Heart right ventricle (tissue), 16 donors: ENCODE measurements at places on chromosomes 3 and 15. TPM values are rescaled to one million over a fixed set of nuclear protein-coding genes. Genes with fewer than 3 reads are reported as not detected.

GRCh38 chr15:75672646-75673425 is 25.1 kb downstream of the SNX33 start:
- DNase-seq, result no peak
- peak overlapping the region; percentile 80 for H3K27ac ChIP-seq
- peaks cover 27% of the 10 kb centered on the region for H3K4me1 ChIP-seq
- H3K4me3 ChIP-seq, result peak overlapping the region; percentile 18
- H3K27me3 ChIP-seq, result no peaks in the 10 kb centered on the region
- H3K36me3 ChIP-seq, result peaks cover 13% of the 10 kb centered on the region

SLC28A1 gene
- total RNA-seq, result 0.27 TPM

MST1R gene
- total RNA-seq, result 4.4 TPM

CCDC54 gene
- total RNA-seq, result not detected

- H3K36me3 ChIP-seq, result no peaks in the 10 kb centered on the region
- H3K4me3 ChIP-seq, result peak overlapping the region; percentile 94
- no peaks in the 10 kb centered on the region for H3K27me3 ChIP-seq
- H3K27ac ChIP-seq, result peak overlapping the region; percentile 87
- peak; percentile 43 for DNase-seq
- H3K4me1 ChIP-seq, result peaks cover 20% of the 10 kb centered on the region
Measured at GRCh38 chr15:40471105-40471807, 472 bp downstream of the CHST14 start.

TMEM212 gene
- not detected for total RNA-seq

RPP14 gene
- total RNA-seq, result 21.2 TPM

CCDC9B gene
- 139 TPM for total RNA-seq

DLEC1 gene
- 0.27 TPM for total RNA-seq

GRCh38 chr15:77023576-77024272 is 28.8 kb downstream of the PSTPIP1 start:
- H3K36me3 ChIP-seq, result no peaks in the 10 kb centered on the region
- H3K4me3 ChIP-seq, result no peak overlapping the region
- H3K27ac ChIP-seq, result no peak overlapping the region
- H3K27me3 ChIP-seq, result peaks cover 5% of the 10 kb centered on the region

ADAMTS9 gene
- 17.4 TPM for total RNA-seq

SORD gene
- 12.4 TPM for total RNA-seq

SLC24A1 gene
- 1.3 TPM for total RNA-seq

- no peaks in the 10 kb centered on the region for H3K27me3 ChIP-seq
- peaks cover 13% of the 10 kb centered on the region for H3K4me1 ChIP-seq
- no peak for DNase-seq
- no peak overlapping the region for H3K27ac ChIP-seq
Measured at GRCh38 chr3:124758851-124759635, 28.8 kb downstream of the UMPS start.

GRCh38 chr15:26438718-26439117 is 334.1 kb downstream of the GABRB3 start:
- no peaks in the 10 kb centered on the region for H3K36me3 ChIP-seq
- no peak for DNase-seq
- no peak overlapping the region for H3K4me3 ChIP-seq
- no peaks in the 10 kb centered on the region for H3K27me3 ChIP-seq
- H3K27ac ChIP-seq, result no peak overlapping the region

- DNase-seq, result no peak
- H3K36me3 ChIP-seq, result peaks cover 4% of the 10 kb centered on the region
- peaks cover 3% of the 10 kb centered on the region for H3K4me1 ChIP-seq
- H3K4me3 ChIP-seq, result no peak overlapping the region
- no peaks in the 10 kb centered on the region for H3K27me3 ChIP-seq
- H3K27ac ChIP-seq, result no peak overlapping the region
Measured at GRCh38 chr3:62238003-62238402, 135.3 kb downstream of the FEZF2 start.

GRCh38 chr3:146139586-146140110 is 21.3 kb downstream of the PLOD2 start:
- H3K27ac ChIP-seq, result no peak overlapping the region
- no peaks in the 10 kb centered on the region for H3K36me3 ChIP-seq
- peaks cover 60% of the 10 kb centered on the region for H3K4me1 ChIP-seq

ALDH1A2 gene
- 7.1 TPM for total RNA-seq

MUC20 gene
- 2.3 TPM for total RNA-seq

GRCh38 chr15:81785679-81786078 is 260.1 kb downstream of the MEX3B start:
- no peaks in the 10 kb centered on the region for H3K4me1 ChIP-seq
- no peak for DNase-seq
- no peaks in the 10 kb centered on the region for H3K36me3 ChIP-seq
- peaks cover 12% of the 10 kb centered on the region for H3K27me3 ChIP-seq

- no peaks in the 10 kb centered on the region for H3K27me3 ChIP-seq
- H3K27ac ChIP-seq, result peak overlapping the region; percentile 73
- H3K36me3 ChIP-seq, result no peaks in the 10 kb centered on the region
- H3K4me3 ChIP-seq, result peak overlapping the region; percentile 18
Measured at GRCh38 chr15:67150023-67150860, 84.8 kb downstream of the SMAD3 start.

GRCh38 chr15:101450403-101451265 is 38.9 kb downstream of the PCSK6 start:
- no peak for DNase-seq
- peaks cover 57% of the 10 kb centered on the region for H3K4me1 ChIP-seq
- no peaks in the 10 kb centered on the region for H3K27me3 ChIP-seq
- H3K27ac ChIP-seq, result no peak overlapping the region
- no peaks in the 10 kb centered on the region for H3K36me3 ChIP-seq
- no peak overlapping the region for H3K4me3 ChIP-seq

SCG5 gene
- total RNA-seq, result 1.1 TPM

GOLGA6B gene
- not detected for total RNA-seq

GRCh38 chr15:45402955-45403877 is 24.9 kb upstream of the GATM start:
- peak; percentile 37 for DNase-seq
- H3K27ac ChIP-seq, result peak overlapping the region; percentile 82
- peaks cover 32% of the 10 kb centered on the region for H3K4me1 ChIP-seq
- H3K27me3 ChIP-seq, result no peaks in the 10 kb centered on the region
- H3K36me3 ChIP-seq, result peaks cover 35% of the 10 kb centered on the region

ISL2 gene
- not detected for total RNA-seq

DNA sequence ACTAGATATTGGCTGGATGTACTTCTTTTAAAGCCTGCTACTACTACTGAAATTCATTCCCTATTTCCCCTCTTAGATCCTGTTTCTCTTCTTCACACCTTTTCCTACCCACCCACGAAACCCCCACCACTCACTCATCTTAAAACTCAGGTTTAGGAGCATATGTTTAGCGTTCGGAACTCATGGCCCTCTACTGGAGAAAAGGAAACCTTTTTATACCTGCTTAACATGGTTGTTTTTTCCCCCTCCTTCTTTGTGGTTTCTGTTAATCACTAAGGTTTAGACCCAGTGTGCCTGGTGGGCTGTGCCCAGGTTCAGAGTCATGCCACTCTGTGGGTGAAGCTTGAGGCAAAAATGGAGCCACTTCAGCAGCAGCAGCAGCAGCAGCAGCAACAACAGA is 2.6 kb downstream of the ARID3B start:
- no peak overlapping the region for H3K27ac ChIP-seq
- no peak overlapping the region for H3K4me3 ChIP-seq
- H3K36me3 ChIP-seq, result peaks cover 15% of the 10 kb centered on the region
- no peak for DNase-seq
- no peaks in the 10 kb centered on the region for H3K27me3 ChIP-seq

DNA sequence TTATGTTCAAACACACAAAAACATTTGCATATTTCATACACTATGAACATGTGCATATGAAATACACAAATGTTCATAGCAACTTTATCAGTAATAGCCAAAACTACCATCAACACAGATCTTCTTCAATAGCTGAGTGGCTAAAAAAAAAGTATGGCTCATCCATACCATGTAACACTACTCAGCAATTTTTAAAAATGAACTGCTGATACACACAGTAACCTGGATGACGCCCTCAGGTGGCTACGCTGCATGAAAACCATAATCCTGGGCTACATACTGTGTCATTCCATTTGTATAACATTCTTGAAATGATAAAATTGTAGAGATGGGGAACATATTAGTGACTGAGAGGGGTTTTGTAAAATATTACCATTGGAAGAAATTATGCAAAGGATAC is 243.6 kb downstream of the MAGI1 start:
- H3K36me3 ChIP-seq, result no peaks in the 10 kb centered on the region
- no peak for DNase-seq
- H3K27ac ChIP-seq, result no peak overlapping the region
- H3K4me1 ChIP-seq, result no peaks in the 10 kb centered on the region

DNA sequence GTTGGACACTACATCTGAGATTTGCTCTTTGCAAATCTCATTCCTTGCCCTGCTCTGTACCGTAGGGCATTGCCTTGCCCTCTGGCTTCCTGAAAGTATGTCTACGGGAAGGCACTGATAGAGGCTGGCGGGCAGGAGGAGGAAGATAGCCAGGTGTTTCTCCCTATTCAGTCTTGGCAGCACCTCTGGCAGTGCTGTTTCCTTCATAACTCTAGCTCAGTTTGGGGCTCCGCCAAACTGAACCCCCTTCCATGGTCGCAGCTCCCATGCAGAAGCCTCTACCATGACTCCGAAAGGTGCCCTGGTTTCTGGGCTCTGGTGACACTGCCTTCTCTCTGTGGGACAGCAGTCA is 122.3 kb upstream of the PRR20G start:
- no peak overlapping the region for H3K27ac ChIP-seq
- no peaks in the 10 kb centered on the region for H3K36me3 ChIP-seq
- no peak overlapping the region for H3K4me3 ChIP-seq
- no peak for DNase-seq

DNA sequence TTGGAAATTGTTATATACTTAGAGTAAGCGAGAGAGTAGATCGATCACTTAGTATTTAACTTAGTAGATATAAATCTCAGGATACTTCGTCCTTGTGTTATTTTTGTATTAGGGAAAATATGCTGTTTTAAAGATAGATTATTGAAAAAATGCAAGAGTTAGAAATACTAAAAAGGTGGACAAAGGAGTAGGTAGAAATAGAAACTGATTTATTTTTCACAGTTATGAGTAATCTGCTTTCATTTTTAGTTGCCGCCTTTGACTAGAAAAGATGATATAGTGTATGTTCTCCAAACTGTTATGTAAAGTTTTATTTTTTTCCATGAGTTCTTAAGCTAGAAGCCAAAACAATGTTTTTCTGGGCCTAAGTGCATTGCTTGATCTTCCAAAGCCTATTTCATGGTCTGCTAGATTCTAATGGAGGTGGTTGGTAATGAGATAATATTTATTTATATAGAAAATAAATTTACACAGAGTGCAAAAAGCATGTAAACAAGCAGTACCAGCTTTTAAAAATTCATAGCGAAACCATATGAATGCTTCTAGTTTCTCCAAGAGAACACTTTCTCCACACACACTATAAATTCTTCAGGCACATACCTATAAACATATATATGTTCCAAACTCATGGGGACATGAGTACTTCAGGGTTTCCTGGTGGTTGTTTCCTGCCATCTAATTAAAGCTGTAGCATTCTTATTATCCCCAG is 61.1 kb downstream of the DIPK2A start:
- no peaks in the 10 kb centered on the region for H3K4me1 ChIP-seq
- no peak overlapping the region for H3K4me3 ChIP-seq
- H3K27ac ChIP-seq, result no peak overlapping the region
- H3K27me3 ChIP-seq, result no peaks in the 10 kb centered on the region

- H3K27ac ChIP-seq, result peak overlapping the region; percentile 99
- H3K4me1 ChIP-seq, result peaks cover 19% of the 10 kb centered on the region
- peak; percentile 73 for DNase-seq
Measured at GRCh38 chr3:187743195-187744141, 1.8 kb downstream of the BCL6 start.

- no peak for DNase-seq
- no peaks in the 10 kb centered on the region for H3K27me3 ChIP-seq
- H3K4me3 ChIP-seq, result no peak overlapping the region
- no peaks in the 10 kb centered on the region for H3K4me1 ChIP-seq
- no peaks in the 10 kb centered on the region for H3K36me3 ChIP-seq
Measured at GRCh38 chr3:31482493-31483200, 50.1 kb upstream of the STT3B start.

REC114 gene
- 0.28 TPM for total RNA-seq
